Occipital lobe (tissue), 3 donors: ENCODE measurements at places on chromosomes 6 and 20. TPM values are rescaled to one million over a fixed set of nuclear protein-coding genes. Genes with fewer than 3 reads are reported as not detected.

DNA sequence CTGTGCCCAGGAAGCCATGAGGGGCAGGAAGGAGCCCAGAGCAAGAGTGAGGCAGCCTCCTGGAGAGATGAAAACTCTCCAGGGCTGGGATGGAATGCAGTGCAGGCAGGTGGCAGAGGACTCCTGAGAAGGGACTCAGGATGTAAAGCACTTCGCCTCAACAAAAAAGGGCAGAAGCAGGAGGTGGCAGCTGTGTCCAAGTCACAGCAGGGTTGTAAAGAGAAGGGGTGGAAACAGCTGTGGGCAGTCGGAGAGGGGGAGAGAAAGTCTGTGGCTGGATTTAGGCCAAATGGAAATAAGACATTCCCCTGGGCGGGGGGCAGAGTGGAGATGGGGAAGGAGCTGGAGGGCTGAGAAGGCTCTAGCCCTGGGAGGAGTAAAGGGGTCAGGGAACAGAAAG lies 34.9 kb downstream of the CYP21A2 start:
- DNase-seq, result no peak

SPDEF gene
- not detected for total RNA-seq

GRCh38 chr6:21188505-21189223 lies 404.9 kb upstream of the SOX4 start:
- no peak for DNase-seq

GRCh38 chr6:4379958-4380357 lies 244.6 kb upstream of the ECI2 start:
- DNase-seq, result no peak

DNA sequence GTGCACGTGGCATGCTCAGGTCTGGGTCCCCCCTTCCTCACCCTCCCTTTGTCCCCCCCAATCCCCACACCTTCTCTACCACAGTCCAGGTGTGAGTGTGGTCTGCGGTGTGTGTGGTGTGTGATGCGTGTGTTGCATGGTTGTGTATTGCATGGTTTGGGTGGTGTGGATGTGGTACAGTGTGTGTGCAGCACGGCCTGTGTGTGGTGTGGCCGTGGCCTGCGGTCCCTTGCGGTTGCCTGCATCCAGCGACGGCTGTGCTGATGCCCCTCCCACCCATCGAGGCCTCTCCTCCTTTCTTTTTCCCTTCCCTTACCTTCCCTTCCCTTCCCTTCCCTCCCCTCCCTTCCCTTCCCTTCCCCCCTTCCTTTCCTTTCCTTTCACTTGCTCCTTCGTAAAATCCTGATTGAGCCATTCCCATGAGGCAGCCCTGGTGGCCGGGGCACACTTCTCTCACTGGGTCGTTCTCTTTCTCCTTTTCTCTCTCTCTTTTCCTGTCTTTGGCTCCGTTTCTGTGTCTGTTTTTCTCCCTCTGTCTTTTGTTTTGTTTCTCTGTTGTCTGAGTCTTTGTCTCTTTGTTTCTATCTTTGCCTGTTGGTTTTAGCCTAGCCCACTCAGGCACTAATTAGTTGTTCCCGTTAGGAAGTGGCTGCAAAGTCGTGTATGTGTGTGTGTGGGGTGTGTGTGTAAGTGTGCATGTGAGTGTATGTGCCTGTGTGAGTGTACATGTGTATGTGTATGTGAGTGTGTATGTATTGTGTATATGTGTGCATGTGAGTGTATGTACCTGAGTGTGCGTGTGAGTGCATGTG lies 65.7 kb downstream of the SRC start:
- DNase-seq, result no peak

GRCh38 chr6:88985901-88986300 lies 22.5 kb upstream of the RNGTT start:
- no peak for DNase-seq

DNA sequence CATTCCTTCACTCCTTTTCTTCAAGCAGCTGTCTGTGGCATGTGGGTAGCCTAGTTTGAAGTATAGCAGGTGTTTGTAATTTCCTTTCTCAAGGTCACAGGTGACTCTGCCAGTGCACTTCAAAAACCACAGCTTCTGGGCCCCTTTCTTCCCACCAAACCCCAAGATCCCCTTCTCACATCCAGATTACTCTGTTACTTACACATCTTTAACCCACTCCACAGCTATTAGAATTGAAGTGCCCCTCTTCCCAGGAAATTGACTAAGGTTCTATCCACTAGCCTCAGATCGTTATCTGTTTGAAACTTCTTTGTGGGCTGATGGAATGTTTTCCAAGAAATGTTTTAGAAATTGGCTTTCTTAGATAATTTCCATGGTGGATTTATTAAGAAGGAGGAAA lies 150.8 kb downstream of the AHI1 start:
- DNase-seq, result no peak

DNA sequence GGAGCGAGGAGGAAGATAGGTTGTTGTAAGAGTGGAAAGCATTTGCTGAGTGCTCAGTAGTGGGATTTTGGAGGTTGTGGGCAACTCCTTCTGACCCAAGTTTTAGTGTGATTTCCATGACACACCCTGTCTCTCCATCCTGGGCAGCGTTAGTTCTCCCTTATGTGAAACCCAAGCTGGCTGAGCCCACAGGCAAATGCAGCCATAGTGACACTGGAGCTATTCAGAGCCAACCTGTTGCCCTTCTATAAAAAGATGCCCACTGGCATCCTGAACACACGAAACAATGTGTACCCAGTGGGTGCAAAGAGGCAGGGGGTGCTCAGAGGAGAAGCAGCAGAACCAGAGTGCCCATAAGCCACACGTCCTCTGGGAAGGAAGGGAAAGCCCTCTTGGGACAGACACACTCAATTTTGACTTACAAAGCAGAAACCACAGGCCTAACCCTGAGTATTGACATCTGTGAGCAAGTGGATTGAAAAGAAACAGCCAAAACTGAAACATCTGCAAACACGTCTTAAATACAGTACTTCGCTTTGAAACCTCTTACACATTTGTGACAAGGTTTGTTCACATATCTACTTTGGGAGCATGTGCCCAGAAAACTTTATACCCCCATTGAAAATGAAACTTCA lies 54.6 kb downstream of the BPIFB1 start:
- no peak for DNase-seq

DNA sequence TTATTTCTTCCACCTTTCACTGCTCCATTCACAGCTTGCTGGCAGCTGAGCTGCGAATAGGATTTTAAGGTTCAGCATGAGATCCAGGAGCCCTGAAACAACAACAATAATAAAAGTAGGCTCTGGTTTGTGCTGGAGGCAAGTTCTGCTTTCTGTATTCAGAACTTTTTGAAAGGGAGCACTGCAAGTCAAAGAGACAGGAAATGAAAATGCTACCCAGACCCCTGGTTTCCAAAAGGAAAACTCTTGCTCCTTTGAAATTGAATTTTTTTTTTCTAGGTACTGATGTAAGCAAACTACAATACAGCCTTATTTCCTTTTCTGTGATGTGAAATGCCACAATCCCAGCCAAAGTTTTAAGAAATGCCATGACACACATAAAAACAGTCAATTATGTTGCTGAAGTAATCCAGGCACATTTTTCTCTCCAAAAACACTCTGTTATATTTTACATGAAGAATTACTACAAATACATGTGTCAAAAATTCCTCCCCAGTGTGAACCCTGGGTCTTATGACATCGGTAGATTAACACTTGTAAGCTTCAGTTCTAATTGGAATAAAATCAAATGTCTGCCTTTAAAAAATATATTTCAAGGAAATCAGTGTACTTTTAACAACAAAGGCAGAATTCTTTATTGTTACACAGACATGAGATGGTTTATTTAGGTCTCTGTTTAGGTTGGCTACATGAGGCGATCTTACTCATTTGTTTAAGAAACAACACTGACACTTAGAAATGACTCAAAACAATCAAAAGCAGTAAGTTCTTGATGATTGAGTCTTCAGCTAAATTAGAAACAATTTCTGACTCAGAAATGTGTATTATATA lies 656.7 kb downstream of the EPHA7 start:
- DNase-seq, result no peak

DNA sequence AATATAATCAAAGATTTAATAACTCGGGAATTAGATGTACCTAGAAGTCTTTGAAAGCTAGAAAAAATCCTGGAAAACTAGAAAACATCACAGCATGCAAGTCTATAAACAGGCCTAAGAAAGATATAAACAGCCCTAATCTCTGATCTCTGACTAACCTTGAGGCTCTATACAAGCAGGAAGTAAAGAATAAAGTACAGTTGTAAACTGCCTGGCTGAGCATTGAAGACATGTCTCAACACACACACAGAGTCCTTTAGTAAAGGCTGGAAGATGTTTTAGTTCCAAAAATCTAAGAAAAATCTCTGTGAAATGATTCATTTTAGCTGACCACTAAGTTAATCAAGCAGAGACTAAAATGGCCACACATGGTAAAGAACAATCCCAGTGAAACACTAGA lies 774.5 kb downstream of the EYS start:
- DNase-seq, result no peak

STMND1 gene
- not detected for total RNA-seq

SYCP2L gene
- total RNA-seq, result 9.8 TPM

- no peak for DNase-seq
Measured at GRCh38 chr20:37142708-37143107, 36.4 kb upstream of the RPN2 start.

DNA sequence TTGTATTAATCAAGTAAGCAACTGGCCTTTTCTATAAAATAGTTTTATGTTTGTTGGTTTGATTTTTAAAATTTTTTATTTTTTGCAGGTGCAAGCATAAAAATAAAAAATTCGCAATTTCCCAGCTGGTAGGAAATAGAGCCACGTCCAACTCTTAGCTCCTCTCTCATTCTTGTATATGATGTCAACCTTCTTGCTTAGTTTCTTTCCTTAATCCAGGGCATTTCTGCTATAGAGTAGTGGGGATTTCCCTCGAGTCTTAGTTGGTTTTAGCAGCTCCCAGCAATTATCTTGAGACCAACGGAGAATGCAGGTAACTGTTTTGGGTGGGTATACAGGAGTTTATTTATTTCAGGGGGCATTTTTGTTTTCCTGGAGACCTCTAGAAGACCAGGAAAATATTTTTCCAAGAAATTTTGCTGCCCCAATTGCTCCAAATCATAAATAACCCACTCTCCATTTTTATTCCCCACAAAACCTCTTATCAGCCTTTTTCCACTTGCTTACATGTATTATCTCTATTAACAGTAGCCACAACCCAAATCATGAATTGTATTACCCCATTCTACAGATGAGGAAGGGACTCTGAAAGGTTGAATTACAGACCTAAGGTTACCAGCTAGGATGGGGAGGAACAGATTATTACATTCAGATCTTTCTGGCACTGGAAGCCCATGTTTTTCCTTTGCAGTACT lies 18.4 kb downstream of the PHACTR2 start:
- no peak for DNase-seq

- DNase-seq, result no peak
Measured at GRCh38 chr20:13930281-13930680, 60.1 kb downstream of the SEL1L2 start.

- DNase-seq, result no peak
Measured at GRCh38 chr20:31515775-31516107, 1.5 kb downstream of the HM13 start.
